Large intestine (tissue), 12 donors: ENCODE measurements at places on chromosomes 2 and 18. TPM values are rescaled to one million over a fixed set of nuclear protein-coding genes. Genes with fewer than 3 reads are reported as not detected.

GRCh38 chr2:1990724-1991123, 246.4 kb upstream of the PXDN start:
- no peaks in the 10 kb centered on the region for H3K27me3 ChIP-seq
- no peaks in the 10 kb centered on the region for H3K36me3 ChIP-seq
- no peak overlapping the region for H3K27ac ChIP-seq
- DNase-seq = peak; percentile 12
- H3K4me3 ChIP-seq = no peak overlapping the region

GRCh38 chr2:194735837-194736542, 921.0 kb upstream of the SLC39A10 start:
- DNase-seq = no peak
- no peaks in the 10 kb centered on the region for H3K36me3 ChIP-seq

- no peak overlapping the region for H3K4me3 ChIP-seq
- H3K27ac ChIP-seq = no peak overlapping the region
Observed at GRCh38 chr18:57907550-57907949, 104.4 kb upstream of the ATP8B1 start.

DNA sequence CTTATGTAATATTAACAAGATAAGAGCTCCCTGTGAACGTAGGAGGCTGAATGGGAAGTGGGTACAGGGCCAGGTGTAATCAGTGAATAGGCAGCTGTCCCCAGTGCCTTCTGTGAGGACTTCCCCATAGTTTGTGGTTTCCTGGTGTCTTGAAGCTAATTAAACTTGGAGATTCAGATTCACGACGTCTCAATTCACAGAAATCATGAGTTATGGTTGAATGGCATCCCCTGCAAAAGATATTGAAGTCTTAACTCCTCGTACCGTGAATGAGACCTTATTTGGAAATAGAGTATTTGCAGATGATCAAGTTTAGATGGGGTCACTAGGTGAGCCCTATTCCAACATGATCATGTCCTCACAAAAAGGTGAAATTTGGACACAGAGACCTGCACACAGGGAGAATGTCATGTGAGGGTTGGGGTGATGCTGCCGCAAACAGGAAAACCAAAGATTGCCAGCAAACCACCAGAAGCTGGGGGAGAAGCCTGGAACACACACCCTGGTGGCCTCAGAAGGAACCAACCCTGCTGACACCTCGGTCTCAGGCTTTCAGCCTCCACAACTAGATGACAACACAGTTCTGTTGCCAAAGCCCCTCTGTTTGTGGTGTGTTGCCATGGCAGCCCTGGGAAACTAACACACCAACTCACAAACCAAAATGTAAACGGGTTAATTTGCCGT, 13.2 kb downstream of the ARL4C start:
- H3K4me3 ChIP-seq = no peak overlapping the region
- no peak for DNase-seq
- H3K27me3 ChIP-seq = peaks cover 8% of the 10 kb centered on the region
- no peaks in the 10 kb centered on the region for H3K4me1 ChIP-seq
- H3K36me3 ChIP-seq = no peaks in the 10 kb centered on the region
- no peak overlapping the region for H3K27ac ChIP-seq

DNA sequence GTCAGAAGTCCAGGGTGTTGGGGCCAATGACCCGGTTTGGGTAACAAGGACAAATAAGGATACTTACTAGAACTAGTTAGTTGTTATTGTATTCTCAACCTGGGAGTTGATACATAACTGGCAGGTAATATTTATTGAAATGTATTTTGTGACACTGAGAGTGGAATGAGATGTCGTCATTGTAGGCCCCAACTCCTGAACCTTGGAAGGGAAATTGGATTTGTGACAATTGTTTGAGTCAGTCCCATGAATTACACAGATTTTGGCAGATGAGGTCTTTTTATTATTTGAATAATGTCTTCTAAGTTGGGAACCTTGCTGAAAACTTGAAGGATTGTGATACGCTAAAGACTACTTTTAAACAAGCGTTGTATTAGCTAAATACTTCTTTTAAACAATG, 5.1 kb downstream of the TIMM21 start:
- H3K36me3 ChIP-seq = peaks cover 41% of the 10 kb centered on the region
- DNase-seq = no peak
- no peak overlapping the region for H3K4me3 ChIP-seq
- no peaks in the 10 kb centered on the region for H3K27me3 ChIP-seq
- H3K27ac ChIP-seq = no peak overlapping the region

DNA sequence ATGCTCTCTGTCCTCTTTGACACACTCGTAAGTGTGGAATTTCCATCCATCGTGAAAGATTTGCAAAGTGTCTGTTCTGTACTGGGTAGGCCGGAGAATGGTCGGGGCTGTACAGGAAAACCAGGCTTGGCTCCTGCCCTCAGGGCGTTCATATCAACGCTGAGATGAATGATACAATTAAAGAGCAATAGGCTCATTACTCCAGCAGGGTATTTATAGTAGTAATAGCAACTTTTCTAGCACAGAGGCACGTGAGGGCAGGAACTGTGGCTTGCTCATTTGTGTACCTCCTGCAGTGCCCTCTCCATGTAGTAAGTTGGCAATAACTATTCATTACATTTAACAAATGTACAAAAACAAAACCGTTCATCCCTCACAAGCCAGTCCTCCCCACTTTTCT, 5.3 kb upstream of the NCK2 start:
- no peak overlapping the region for H3K4me3 ChIP-seq
- no peak for DNase-seq
- no peaks in the 10 kb centered on the region for H3K36me3 ChIP-seq
- peaks cover 3% of the 10 kb centered on the region for H3K4me1 ChIP-seq
- H3K27me3 ChIP-seq = no peaks in the 10 kb centered on the region

- peaks cover 11% of the 10 kb centered on the region for H3K4me1 ChIP-seq
- peak; percentile 95 for DNase-seq
- no peak overlapping the region for H3K4me3 ChIP-seq
- peak overlapping the region; percentile 36 for H3K27ac ChIP-seq
Observed at GRCh38 chr2:105449076-105449475, 50.2 kb upstream of the FHL2 start.

- no peak overlapping the region for H3K4me3 ChIP-seq
- no peaks in the 10 kb centered on the region for H3K36me3 ChIP-seq
- no peak overlapping the region for H3K27ac ChIP-seq
- H3K27me3 ChIP-seq = no peaks in the 10 kb centered on the region
- no peak for DNase-seq
Observed at GRCh38 chr18:9814431-9814830, 71.3 kb upstream of the TXNDC2 start.

GRCh38 chr2:18540872-18541271, 19.6 kb downstream of the RDH14 start:
- H3K4me1 ChIP-seq = peaks cover 9% of the 10 kb centered on the region
- no peak for DNase-seq
- H3K36me3 ChIP-seq = no peaks in the 10 kb centered on the region
- H3K27ac ChIP-seq = no peak overlapping the region

DNA sequence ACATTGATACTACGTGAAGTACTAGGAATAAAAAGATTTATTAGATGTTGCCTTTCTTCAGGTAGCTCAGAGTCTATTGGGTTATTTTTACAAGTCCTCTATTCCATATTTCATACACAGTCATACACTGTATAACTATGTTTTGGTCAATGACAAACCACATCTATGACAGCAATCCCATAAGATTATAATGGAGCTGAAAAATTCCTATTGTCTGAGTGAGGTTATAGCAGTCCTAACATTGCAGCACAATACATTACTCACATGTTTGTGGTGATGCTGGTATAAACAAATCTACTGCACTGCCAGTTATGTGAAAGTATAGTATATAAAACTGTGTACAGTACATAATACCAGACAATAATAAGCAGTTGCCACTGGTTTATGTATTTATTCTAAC, 595.1 kb downstream of the MBD2 start:
- no peak overlapping the region for H3K27ac ChIP-seq
- no peaks in the 10 kb centered on the region for H3K36me3 ChIP-seq
- no peaks in the 10 kb centered on the region for H3K27me3 ChIP-seq

GRCh38 chr2:3604207-3604877, 9.4 kb downstream of the COLEC11 start:
- no peak for DNase-seq
- no peak overlapping the region for H3K27ac ChIP-seq
- no peak overlapping the region for H3K4me3 ChIP-seq
- peaks cover 4% of the 10 kb centered on the region for H3K27me3 ChIP-seq
- no peaks in the 10 kb centered on the region for H3K4me1 ChIP-seq
- H3K36me3 ChIP-seq = no peaks in the 10 kb centered on the region

GRCh38 chr2:240458900-240459391, 23.5 kb downstream of the GPC1 start:
- H3K36me3 ChIP-seq = peaks cover 2% of the 10 kb centered on the region
- no peak for DNase-seq
- H3K4me3 ChIP-seq = no peak overlapping the region
- H3K27ac ChIP-seq = no peak overlapping the region
- no peaks in the 10 kb centered on the region for H3K4me1 ChIP-seq

DNA sequence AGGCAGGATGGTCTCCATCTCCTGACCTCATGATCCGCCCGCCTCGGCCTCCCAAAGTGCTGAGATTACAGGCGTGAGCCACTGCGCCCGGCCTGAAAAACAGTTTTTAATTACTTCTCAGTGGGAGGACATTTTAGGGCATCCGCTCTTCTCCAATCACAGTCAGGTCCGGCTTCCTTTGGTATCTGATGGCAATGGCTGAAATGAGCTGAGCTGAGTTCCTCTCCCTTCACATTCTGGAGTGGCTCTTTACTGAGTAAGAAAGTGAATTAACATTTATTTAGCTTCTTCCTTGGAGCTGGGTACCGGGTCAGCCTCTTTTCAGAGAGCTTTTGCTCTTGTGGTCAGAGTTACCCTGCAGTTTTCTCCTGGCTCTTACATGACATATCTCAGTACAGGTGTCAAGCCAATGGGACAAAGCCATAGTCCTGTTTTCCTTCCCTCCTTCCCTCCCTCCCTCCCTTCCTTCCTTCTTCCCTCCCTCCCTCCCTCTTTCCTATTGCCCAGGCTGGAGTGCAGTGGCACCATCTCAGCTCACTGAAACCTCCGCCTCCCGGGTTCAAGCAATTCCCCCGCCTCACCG, 1.1 kb upstream of the TTC27 start:
- no peak overlapping the region for H3K27ac ChIP-seq
- DNase-seq = no peak
- no peaks in the 10 kb centered on the region for H3K27me3 ChIP-seq
- peaks cover 9% of the 10 kb centered on the region for H3K4me1 ChIP-seq
- H3K4me3 ChIP-seq = no peak overlapping the region

DNA sequence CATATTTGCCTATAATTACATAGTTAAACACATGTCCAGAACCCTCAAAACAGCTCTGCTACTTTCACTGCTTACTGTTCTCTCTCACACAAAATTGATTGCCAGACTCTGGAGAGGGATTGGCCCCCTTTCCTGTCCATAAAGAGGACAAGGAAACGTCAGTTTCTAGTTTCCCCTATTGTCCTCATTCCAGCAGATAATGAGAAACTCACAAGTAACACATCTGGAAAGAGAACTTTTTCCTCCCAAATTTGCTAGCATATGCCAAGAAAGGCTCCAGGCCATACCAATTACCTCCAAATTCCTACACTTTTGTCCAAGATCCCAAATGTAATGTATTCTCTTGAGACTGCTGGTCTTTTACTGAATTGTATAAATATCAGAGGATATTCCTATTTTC, 200.5 kb downstream of the EXOC6B start:
- no peaks in the 10 kb centered on the region for H3K36me3 ChIP-seq
- DNase-seq = no peak
- H3K4me1 ChIP-seq = no peaks in the 10 kb centered on the region
- H3K4me3 ChIP-seq = no peak overlapping the region
- H3K27me3 ChIP-seq = no peaks in the 10 kb centered on the region
- no peak overlapping the region for H3K27ac ChIP-seq

DNA sequence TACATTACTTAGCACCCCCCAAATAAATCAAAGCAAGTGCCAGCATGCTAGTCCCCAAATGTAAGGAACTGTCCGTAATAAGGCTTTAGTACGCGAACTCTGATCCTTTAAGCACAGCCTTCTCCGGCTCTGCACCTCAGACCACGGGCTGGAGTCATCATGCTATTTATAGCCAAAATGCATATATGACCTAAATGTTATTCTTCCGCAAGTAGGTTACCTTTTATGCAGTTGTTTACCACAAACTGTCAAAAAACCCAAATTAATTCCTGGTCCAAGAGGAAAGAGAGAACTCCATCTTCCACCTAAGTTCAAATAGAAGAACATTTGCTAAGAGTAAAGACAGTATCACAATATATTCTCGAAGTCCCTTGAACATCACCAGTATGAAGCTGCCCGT, 42.7 kb downstream of the ZNF516 start:
- peak; percentile 34 for DNase-seq
- peak overlapping the region; percentile 64 for H3K27ac ChIP-seq
- no peaks in the 10 kb centered on the region for H3K27me3 ChIP-seq
- H3K36me3 ChIP-seq = peaks cover 3% of the 10 kb centered on the region
- H3K4me3 ChIP-seq = no peak overlapping the region

GRCh38 chr18:911025-911424, 6.4 kb downstream of the ADCYAP1 start:
- no peaks in the 10 kb centered on the region for H3K36me3 ChIP-seq
- H3K27me3 ChIP-seq = peaks cover 60% of the 10 kb centered on the region
- no peak overlapping the region for H3K27ac ChIP-seq
- H3K4me1 ChIP-seq = peaks cover 16% of the 10 kb centered on the region
- no peak overlapping the region for H3K4me3 ChIP-seq
- DNase-seq = no peak

GRCh38 chr2:105504459-105504858, 105.6 kb upstream of the FHL2 start:
- H3K27me3 ChIP-seq = peaks cover 4% of the 10 kb centered on the region
- no peak overlapping the region for H3K4me3 ChIP-seq
- no peak overlapping the region for H3K27ac ChIP-seq
- H3K4me1 ChIP-seq = no peaks in the 10 kb centered on the region
- no peaks in the 10 kb centered on the region for H3K36me3 ChIP-seq
- no peak for DNase-seq

- peak overlapping the region; percentile 27 for H3K27ac ChIP-seq
- DNase-seq = peak; percentile 24
- H3K27me3 ChIP-seq = no peaks in the 10 kb centered on the region
- no peak overlapping the region for H3K4me3 ChIP-seq
- no peaks in the 10 kb centered on the region for H3K36me3 ChIP-seq
- H3K4me1 ChIP-seq = no peaks in the 10 kb centered on the region
Observed at GRCh38 chr2:18927525-18928232, 338.3 kb upstream of the NT5C1B start.

DNA sequence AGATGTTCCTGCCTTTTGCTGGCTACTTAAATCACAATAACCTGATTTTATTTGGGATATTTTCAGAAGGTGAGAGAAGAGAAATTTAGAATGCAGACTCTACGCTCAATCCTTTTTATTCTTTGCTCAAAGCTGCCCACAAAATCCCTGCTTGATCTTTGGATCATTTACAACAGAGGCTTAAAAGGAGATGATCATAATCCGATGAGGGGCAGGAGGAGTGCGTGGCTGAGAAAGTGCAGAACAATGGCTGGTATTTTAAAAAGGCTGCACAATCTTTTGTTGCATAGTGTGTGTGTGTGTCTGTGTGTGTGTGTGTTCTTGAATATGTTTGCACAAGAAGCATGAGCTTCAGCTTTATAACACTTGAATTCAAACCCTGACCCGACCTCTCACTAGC, 256.3 kb upstream of the MYT1L start:
- no peaks in the 10 kb centered on the region for H3K27me3 ChIP-seq
- H3K36me3 ChIP-seq = no peaks in the 10 kb centered on the region
- no peak overlapping the region for H3K27ac ChIP-seq
- H3K4me3 ChIP-seq = no peak overlapping the region

GRCh38 chr2:36589230-36589630, 8.7 kb downstream of the FEZ2 start:
- DNase-seq = no peak
- H3K27ac ChIP-seq = no peak overlapping the region
- no peak overlapping the region for H3K4me3 ChIP-seq
- H3K4me1 ChIP-seq = peaks cover 2% of the 10 kb centered on the region
- H3K36me3 ChIP-seq = peaks cover 34% of the 10 kb centered on the region
- H3K27me3 ChIP-seq = no peaks in the 10 kb centered on the region

SP140L gene
- 20.4 TPM for polyA plus RNA-seq

CCDC74A gene
- 3.6 TPM for polyA plus RNA-seq

GPR35 gene
- 118 TPM for polyA plus RNA-seq

CENPO gene
- polyA plus RNA-seq = 10.5 TPM

TLX2 gene
- 5.0 TPM for polyA plus RNA-seq

UGT1A7 gene
- polyA plus RNA-seq = not detected
